ENCODE measurements at places on chromosomes 5 and 9.
A peak's percentile ranks its signal among the peaks of the same experiment; 100 is the strongest.

DNA sequence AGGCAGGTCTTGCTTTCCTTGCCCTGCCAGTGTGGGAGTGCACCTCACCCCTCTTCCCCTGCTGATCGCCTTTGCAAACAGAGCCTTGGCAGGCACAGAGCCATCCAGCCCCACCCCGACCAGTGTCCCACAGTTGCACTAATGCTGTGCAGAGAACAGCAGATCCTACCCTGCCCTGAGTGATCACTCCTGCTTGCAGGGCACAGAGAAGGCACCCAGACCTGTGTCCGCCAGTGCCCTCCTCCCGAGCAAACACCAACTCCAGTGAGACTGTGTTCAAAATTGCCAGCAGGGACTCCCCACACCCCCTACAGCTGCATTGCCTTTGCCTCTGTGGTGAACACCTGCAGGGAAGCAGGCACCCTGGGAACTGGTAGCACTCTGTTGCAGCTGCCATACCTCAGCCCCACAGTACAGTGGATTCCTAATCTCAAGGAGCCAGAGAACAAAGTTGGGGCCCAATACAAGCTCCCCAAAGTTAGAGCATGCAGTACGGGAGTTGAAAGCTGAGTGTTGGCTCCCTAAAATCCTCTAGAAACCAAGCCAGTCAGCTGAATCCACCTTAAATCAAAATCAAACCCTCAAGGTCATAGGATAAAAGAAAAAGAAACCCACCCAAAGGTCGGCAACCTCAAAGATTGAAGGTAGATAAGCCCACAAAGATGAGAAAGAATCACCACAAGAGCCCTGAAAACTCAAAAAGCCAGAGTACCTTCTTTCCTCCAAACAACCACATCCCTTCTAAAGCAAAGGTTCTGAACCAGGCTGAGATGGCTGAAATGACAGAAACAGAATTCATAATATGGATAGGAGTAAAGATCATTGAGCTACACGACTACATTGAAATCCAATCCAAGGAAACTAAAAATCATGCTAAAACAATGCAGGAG lies 92.9 kb upstream of the PIK3R1 start:
- no peak for DNase-seq

DNA sequence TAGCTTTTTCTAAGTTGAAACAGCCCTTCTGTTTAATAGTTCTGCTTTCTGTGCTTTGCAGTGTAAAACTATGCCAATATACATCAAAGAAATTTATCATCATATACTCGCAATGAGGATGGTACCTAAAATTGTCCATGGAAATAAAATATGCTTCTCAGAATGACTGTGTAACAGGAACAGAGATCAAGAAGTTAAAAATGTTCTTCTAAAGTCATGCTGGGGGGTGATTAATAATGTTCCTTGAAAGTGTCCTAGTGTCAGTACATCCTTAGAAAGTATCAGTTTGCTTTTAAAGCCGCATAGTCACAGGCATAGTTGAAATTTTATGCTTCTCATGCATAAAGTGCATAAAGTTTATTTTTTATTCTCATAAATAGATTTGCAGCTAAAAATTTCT lies 4.0 kb upstream of the LRRC70 start:
- DNase-seq = no peak

DNA sequence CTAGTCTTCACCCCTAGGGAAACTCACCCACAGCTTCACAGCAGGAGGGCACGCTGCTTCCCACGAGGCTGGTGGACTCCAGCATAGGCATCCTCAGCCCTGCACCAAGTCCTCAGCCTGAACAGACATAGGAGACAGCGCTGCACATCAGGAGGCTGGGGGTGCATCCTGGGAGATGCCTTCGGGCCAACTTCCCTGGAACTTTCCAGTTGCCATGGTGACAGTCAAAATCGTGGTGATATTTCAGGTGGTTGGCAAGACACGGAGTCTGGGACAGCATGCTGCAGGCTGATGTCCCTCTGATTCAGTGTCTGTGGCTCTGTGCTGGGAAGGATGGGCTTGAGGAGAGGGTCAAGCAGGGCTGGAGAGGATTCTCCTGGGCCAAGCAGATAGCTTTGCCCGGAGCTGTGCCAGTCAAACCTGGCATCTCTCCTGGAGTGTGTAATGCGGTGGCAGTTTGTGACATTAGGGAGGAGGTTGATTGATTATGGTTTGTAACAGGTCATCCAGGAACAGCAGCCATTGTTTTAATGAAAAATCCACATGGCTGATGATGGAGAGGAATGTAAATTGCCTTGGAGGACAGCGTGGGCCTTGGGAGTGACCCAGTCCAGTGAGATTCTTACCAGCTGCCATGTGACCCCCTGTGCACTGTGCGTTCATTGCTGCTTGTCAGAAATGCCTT lies 35.6 kb upstream of the SEMA4D start:
- DNase-seq = no peak

DNA sequence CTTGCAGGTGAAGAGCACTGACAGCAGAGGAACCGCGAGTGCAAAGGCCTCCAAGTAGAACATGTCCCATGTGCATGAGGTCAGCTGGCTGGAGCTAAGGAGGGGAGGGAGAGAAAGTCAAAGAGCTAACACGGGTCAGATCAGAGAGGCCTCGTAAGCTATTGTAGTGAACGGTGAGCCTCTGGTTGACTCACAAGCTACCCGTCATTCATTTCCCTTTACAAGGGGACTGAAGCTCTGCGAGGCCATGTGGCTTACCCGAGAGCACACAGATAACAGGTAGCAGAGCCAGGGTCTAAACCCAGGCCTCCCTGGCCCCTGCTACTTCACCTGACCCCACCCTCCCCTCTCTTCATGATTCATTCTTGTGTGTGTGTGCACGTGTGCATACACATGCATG lies 152.7 kb upstream of the ADRA1B start:
- DNase-seq = no peak

DNA sequence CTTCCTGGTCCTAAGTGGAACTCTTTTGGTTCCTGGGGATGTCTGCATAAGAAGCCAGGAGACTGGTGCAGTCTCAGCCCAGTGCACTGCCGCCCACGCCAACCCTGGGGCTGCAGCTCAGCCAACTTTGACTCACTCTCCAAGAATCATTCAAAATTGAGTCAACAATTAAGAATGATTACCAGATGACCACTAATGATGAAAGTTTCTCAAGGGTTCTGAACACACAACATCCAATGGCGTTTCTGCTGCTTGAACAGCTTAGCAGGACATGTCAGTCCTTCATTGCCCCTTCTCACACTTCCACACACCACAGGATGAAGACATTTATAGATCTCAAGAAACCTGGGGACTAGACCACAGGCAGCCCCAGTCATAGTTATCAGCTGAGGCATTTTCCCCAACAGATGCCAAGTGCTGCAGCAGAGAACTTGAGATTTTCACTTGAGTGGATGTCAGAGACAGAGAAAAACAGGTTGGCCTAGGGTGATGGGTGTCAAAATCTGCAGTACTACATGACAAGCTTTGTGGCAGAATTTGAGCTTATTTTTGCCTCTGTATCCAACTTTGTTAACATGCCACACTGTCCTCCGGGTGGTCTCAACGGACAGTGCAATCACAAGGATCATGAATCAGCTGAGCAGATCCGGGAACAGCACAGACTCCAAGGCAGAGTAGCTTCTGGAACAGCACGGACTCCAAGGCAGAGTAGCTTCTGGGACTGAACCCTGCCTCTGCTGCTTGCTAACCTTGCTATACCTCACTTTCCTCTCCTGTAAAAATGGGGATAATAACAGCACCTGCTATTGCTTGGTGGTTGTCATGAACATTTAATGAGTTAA lies 356.1 kb downstream of the SPOCK1 start:
- peak; percentile 84 for DNase-seq

DNA sequence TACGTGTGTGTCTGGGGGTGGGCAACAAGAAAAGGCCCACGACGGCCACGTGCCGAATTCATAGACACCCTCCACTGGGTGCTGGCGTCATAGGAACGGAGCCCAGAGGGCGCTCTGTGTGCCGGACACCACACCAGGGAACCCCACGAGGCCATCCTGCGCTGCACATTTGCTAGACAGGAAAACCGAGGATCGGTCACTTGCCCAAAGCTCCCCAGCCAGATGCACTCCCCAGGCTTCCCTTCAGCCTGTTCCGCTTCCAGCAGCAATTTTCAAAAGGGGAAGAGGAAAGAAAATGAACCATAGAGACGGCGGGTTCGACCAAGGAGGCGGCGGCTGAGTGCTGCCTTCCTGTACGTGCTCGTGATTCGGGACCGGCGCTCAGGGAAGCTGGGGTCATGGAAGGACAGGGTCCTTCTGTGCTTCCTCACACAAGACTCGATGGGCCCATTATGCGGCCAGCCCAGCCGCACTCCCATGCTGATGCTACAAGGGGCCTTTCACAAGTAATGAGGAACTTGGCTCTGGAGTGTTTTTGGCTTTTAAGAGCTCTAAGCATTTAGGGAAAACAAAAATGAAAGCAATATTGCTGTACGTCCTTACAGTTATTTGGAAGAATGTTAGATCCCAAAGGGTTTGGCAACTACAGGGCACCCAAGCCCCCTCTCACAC lies 124.6 kb upstream of the SARDH start:
- no peak for DNase-seq

DNA sequence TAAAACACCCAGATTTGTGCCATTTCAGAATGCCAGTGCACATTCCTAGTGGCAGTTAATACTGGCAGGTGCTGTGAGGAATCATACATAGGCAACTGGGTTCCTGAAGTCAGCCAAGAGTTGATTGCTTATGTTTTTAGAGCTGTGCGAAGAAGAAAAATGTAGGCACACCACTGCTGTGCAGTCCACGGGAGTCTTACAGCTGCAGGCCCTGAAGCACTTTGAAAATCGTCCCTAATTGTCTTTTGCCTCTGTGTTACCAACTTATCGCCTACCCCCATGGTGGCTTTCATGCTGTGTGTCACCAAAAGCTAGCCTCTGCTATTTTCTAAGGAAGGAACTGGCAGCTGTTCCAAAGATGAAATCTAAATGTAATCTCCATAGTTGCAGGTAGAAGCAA lies 263.9 kb downstream of the ARRDC3 start:
- DNase-seq = no peak

DNA sequence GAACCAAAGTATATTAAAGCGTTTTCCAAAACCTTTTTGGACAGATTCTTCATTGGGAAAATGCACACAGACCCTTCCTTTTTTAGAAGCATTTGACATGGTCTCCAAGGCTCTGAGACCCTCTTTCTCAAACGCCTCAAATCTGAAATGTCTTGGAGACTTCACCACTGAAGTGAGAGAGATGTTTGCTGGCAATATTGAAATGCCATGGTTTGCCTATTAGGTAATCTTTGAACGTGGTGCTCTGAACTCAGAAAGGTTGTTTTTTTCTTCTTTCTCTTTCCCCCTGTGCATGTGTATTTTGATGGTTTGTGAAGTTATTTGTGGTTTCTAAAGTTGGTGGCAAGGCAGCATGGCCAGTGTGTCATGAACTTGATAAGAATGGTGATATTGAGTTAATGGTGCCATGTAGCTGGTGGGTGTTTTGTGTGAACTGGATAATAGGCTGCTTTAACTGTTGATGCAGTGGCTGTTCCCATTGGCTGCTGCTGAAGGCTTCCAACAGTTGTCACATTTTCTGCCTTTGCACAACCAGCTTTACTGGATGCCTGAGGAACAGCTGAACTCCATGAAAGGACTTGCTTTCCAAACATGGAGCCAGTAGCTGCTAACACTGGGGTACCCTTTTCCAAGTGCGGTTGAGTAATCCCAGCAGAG lies 1.7 kb downstream of the PALM2AKAP2 start:
- peak; percentile 39 for DNase-seq

GRCh38 chr9:15293084-15293483 lies 13.9 kb downstream of the TTC39B start:
- no peak for DNase-seq

DNA sequence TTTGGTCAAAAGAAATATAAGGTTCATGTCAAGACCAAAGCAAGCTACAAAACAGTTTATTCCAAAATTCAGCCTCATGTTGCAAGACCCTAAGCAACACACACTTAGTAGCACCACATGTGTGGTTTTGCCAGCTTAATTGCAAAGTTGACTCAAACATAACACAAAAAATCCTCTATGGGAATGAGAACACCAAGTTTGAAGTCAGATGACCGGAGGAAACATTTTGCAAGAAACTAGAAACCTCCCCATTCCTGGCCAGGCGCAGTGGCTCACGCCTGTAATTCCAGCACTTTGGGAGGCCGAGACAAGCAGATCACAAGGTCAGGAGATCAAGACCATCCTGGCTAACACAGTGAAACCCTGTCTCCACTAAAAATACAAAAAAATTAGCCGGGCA lies 261.8 kb downstream of the EBF1 start:
- DNase-seq = no peak

GRCh38 chr5:169801324-169801777 lies 164.3 kb downstream of the DOCK2 start:
- no peak for DNase-seq

DNA sequence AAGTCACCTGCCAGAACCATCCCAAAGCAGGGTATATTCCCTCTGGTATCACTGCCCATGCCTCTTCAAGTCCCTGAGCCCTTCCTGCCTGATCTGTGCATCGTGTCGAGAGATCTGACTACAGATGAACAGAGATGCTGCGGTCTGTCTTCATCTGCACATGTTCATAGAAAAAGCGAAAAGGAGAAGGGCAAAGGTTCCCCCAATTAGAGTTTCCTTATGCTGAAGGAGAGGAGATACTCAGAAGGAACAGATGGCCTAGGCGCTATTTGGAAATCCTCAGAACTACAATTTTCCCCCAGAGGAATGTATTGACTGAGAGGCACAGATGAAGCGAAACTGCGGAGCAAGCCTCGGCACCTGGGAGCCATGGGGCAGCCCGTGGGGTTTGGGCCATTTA lies 170.9 kb downstream of the SEC61B start:
- no peak for DNase-seq

- DNase-seq = no peak
Measured at GRCh38 chr5:170945275-170945674, 83.5 kb downstream of the RANBP17 start.

DNA sequence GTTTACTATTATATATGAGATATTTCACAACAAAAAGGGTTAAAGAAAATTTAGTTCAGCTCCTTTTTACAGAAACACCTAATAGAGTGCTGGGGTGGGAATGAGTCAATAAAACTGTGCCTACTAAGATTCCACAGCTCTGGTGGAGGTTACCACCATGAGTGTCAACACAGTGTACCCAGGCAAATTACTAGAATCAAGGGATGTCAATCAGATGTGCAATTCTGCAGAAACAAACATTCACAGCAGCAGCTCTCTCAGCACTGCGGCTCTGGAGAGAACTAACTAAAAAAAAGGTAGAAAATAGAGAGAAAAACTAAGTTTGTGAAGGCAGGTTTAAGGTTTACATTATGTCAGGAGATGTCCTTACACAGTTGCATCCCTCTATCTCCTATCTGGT lies 1313.0 kb downstream of the MAT2B start:
- no peak for DNase-seq

DNA sequence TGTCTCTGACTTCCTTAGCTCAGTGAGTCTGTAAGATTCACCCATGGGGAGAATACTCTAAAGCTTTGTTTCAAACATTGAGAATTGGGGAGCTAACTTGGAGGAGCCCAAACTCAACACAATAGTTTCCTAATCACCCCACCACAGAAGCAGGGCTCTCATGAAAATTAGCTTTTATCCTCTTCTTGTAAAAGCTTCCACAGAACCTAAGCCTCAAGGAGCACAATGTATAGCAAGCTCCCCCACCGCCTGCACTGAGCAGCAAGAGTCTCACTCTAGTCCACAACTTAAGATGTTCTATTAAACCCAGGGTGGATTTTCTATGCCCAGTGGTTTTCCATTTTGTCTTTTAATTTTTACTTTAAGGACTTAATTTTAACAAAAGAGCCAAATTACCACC lies 48.9 kb upstream of the GRHPR start:
- DNase-seq = no peak

Measured in AG08396 (cell line).